Hepatic stellate cell (primary cell): ENCODE measurements at places on chromosomes 3 and 15.
A peak's percentile ranks its signal among the peaks of the same experiment; 100 is the strongest.

- peak; percentile 88 for DNase-seq
These were observed at the start of gene SELENOS for GRCh38 chr15:101277038-101277822. SELENOS (minus strand) TSS chr15:101277485; CDS start chr15:101277417, 68 bp downstream.

DNA sequence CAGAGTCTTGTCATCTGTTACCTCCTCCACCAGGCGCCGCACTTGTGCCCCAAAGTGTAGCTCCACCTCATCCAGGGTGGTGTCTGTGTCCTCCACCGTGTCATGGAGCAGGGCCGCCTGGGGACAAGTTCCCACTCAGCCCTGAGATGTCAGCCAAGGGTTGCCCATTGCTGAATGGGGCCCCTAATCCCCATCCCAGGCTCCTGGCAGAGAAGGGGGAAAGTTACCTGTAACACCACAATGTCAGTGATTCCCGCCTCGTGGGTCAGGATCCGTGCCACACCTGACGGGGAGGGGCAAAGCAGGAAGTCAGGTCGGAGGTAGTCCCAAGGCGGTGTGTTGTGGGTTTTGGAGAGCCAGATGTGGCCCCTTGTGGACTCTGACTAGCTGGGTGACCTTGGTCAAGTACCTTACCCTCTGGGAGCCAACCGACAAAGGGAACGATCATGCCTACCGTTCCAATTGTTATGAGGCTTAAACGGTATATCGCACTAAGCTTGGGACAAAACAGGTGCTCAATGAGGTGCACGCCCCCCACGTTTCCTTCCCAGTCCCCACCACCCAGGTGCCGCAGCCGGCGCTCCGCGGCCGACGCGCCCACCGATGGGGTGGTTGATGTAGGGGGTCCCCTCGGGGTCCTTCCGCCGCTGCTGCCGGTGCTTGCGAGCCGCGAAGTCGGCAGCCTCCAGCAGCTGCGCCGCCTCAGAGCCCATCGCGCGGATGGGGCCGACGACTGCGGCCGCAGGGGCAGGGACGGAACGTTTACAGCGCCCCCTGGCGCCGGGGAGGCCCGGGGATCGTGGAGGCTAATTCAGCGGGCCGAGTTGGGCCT, at the start of gene HDDC3:
HDDC3 (minus strand) TSS at position 722 of the 832 bp plus-strand sequence; CDS start at position 713, 9 bp downstream.
- peak; percentile 97 for DNase-seq

GRCh38 chr3:194640829-194641228, 7.6 kb upstream of the TMEM44 start:
- no peak for DNase-seq

DNA sequence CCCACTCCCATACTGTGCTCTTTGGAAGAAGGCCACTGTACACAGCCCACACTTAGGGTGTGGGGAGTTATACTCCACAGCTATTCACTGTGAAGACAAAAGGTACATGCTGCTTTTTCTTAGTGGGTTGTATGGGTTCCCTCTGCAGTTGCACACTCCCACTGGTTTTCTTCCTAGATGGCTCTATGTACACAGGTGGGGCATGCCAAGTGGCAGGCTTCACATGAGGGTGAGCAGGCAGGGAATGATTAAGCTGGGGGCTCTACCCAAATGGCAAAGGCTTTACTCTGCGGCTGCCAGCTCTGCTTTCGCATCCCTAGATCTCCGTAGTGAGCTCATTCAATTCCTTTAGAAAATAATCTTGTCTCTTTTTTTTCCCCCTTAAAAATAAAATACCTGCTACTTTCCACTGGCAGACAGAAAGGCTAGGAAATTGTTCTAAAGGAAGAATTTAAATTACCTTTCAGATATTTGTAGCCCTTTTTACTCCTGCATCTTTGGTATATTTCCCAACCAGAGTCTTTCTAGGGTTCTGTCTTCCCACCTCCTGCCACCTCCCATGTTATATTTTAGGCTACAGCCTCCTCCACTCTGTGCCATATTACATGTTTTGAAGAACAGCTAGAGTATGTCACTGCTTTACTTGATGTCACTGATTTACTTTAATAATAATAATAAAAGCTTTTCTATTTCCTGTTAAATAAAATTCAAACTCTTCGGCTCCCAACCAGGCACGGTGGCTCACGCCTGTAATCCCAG, 8.2 kb downstream of the LARP6 start:
- no peak for DNase-seq

DNA sequence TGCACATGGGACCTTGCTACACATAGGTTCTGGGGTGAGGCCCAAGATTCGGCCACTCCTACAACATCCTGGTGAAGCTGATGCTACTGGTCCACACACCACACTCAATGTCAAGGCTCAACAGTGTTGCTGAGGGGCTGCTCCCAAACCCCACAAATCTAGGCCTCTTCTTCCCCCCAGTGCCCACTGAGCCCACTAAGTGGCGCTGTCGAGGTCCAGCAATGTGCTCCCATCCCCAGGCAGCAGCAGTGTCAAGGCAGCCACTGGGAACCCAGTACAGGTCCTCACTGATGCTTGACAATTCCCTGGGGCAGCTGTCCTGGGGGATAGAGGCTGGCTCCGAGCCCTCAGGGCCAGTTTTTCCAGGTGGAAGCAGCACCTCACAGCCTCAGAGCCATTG, 21.5 kb downstream of the SCN5A start:
- DNase-seq, result peak; percentile 54

- no peak for DNase-seq
These were observed 38.4 kb downstream of the ROBO2 start for GRCh38 chr3:77078279-77078678.

- DNase-seq, result no peak
These were observed 96.3 kb downstream of the IGSF11 start for GRCh38 chr3:118938183-118938961.

- no peak for DNase-seq
These were observed 26.2 kb upstream of the IGF2BP2 start for GRCh38 chr3:185851046-185851445.

DNA sequence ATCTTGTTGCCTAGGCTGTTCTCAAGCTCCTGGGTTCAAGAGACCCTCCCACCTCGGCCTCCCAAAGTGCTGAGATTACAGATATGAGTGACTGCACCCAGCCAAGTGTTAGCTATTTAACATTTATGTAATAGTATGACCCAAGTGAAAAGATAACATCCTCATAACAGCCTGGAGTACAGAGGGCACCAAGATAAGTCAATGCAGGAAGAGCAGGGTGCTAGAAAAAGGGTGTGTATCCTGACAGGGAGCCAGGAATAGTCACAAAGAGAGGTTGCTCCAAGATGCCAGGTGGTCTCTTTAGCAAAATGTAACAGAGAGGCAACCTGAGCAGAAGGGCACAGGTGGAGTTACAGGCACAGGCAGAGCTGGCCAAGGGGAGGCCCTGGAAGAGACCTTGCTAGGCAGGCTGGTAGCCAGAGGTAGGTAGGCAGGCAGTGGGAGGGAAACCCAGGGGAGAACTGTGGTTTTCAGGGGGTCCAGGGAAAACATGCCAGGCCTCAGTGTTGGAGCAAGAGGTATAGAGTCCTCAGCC, 277.4 kb downstream of the ERC2 start:
- no peak for DNase-seq

DNA sequence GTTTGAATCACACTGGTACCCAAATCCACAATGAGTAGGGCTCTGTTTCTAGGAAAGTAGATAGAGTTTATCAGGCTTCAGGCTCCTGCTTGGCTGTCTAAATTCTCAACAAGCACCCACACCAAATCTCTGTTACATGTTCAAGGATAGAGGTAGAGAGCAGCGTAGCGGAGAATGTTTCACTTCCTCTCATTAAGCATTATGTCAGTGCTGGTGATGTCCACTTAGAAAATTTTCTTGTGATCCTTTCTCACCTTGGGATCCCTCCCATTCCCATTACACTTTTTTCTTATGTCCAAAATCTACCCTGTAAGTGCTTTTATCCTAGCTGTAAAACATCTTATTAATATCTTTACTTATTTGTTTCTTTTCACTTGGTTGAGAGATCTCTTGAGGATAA, 34.7 kb upstream of the GCSAM start:
- DNase-seq, result no peak

DNA sequence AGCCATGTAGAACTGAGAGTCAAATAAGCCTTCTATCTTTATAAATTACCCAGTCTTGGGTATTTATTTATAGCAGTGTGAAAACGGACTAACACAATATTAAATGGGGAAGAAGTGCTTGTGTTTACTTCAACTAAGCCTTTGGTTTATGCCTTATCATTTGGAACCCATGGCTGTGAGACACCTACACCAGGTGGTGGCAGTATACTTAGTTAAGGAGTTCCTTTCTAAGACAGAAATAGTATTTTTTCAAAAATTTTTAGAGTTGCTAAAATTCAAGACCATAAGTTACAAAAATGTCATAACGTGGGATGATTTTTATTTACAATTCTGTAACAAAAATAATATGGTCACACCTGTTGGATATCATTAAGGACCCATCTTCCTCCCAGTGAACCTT, 354.5 kb upstream of the SOX14 start:
- no peak for DNase-seq

- DNase-seq, result no peak
These were observed 2.6 kb upstream of the C15orf62 start for GRCh38 chr15:40766906-40767837.

DNA sequence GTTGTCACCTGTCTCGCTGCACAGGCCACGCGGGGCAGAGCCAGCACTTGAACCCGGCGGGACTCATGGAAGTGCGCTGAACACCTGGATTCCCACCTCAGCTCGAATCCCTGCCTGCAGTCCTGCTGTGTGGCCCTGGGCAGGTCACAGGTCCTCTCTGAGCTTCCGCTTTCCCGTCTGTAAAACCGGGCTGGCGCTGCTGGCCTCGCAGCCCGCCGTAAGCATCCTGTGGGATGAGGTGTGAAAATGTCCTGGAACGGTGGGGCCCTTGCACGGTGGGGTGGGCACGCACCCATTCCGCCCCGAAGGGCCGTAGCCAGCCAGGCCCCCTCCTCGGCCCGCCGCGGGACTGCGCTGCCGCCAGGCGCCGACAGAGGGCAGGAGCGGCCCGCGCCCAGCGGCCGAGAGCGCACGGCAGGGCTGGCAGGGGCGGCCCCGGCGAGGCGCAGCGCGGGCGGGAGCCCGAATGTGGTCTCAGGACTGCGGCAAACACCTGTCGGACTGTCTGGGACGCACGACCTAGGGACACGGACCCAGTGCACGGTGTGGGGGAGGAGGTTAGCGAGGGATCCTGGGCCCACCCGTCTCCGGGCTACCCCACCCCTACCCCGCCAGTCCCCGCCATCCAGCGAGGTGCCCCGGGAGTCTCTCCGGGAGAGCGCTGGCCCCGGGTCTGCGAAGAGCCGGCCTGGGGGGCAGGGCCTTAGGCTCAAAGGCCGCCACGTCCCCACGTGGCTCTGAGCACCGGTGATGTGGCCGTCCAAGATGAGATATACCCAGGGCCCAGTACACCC, 40.4 kb downstream of the DNAJB8 start:
- DNase-seq, result peak; percentile 87

DNA sequence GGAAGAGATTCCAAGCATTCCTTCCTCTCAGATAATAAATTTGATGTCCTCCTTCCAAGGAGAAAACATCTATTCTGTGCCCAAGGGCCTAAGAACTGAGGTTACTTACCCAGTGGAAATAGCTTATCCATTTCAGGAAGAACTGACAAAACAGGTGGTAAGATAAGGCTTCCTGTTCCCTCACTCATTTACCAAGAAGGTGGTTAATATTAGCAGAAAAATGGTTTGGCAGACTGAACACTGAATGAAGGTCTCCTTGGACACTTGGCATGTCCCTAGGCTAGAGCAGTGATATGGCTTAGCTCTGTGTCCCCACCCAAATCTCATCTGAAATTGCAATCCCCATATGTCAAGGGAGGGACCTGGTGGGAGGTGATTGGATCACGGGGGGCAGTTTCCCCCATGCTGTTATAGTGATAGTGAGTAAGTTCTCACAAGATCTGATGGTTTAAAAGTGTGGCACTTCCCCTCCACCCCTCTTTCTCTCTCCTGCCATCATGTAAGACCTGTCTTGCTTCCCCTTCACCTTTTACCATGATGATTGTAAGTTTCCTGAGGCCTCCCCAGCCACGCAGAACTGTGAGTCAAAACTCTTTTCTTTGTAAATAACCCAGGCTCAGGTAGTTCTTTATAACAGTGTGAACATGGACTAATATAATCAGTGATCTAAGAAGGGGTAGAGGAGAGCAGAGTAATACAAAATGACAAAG, 127.4 kb downstream of the ST8SIA2 start:
- DNase-seq, result no peak

DNA sequence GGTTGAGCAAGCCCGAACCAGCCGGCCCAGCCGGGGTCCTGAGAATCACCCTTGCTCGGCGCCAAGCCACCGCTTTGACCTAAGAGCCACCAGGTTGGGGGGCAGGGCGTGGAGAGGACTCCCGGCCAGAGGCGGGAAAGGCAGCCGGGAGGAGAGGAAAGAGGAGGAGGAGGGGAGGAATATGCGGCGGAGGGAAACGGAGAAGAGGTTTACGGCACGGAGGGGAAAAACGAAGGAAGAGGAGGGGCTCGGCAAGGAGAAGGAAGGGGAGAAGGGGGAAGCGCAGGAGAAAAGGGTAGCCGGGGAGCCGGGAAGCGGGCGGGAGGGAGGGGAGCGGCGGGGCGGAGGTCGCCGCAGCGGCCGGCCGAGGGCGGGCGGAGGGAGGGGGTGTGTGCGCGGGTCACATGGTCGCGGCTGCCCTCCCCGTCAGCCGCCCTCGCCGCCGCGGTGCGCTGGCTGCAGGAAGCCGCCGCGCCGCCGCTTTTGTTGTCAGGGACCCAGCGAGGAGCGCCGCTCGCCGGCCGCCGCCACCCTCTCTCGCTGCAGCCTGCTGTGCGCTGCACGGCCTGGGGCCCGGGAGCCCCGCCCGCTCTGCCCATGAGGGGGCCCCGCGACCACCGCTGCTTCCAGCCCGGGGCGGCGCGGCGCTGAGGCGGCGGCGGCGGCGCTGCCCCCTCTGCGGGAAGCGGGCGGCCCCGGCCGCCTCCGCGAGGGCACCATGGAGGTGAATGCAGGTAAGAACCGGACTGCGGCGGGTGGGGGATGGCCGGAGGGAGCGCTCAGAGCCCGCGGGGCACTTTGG, at the start of gene NR1D2:
NR1D2 (plus strand) TSS at position 426 of the 802 bp plus-strand sequence; CDS start at position 719, 293 bp downstream.
- peak; percentile 83 for DNase-seq

- DNase-seq, result no peak
These were observed 128.3 kb downstream of the TMCO5A start for GRCh38 chr15:38062696-38063095.

GRCh38 chr15:101206176-101206591, 45.7 kb downstream of the CHSY1 start:
- DNase-seq, result no peak

- peak; percentile 29 for DNase-seq
These were observed 1.1 kb downstream of the HDGFL3 start for GRCh38 chr15:83206526-83207008.

GRCh38 chr3:62211675-62212429, 161.5 kb downstream of the FEZF2 start:
- peak; percentile 16 for DNase-seq

DNA sequence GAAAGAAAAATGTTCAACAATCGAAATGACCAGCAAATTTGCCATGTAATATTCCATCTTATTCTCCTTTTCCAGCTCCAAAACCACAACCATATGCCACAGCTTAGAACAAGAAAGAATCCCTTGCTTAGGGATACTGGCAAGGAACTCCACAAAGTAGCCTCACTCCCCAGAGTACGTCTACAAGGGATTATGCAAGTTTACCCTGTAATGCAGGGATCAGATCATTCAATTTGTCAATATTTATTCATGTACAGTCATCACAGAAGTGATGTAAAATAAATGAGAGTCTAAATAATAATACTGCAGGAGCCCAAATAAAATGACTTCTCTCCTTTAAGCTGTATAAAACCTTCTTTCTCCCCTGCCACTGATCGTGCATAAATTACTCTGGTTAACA, 23.5 kb upstream of the MYO1E start:
- no peak for DNase-seq

GRCh38 chr3:171838218-171838720, 4.9 kb upstream of the TMEM212 start:
- DNase-seq, result peak; percentile 52

GRCh38 chr3:183536238-183536880, 19.1 kb downstream of the KLHL6 start:
- DNase-seq, result no peak
